T-cell (primary cell): ENCODE measurements at places on chromosomes 13 and 19. TPM values are rescaled to one million over a fixed set of nuclear protein-coding genes. Genes with fewer than 3 reads are reported as not detected.

The TIMM44 gene
- total RNA-seq, result 79.4 TPM

DNA sequence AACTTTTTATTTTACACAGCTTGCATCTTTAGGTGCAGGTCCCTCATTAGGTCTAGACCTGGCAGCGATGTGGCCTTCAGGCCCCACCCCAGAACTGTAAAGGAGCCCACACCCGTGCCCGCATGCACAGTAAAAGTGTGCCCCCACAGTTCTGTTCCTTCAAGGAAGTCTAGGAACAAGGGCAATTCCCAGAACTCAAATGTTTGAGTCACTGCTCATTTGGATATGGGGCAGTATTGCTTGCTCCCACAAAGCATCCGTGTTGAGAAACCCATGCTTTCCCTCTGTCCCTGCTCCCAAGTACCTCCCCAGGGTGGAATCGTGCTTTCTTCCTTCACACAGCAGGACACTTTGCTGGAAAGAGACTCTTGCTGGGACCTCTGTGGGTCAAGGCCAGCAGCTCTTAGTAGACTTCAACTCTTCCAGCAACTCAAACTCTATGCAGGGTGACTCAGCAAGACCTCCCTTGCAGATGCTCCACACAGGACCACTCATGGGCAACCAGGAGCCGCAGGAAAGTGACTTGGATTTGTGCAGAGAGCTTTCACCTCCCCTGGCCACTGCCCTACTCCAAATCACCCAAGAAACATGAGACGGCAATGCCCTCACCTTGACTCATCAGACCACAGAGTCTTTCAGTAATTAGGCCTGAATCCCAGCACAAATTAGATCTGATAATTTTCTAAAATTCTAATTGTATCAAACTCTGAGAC lies 12.3 kb downstream of the SLC7A1 start:
- no peak for DNase-seq

DNA sequence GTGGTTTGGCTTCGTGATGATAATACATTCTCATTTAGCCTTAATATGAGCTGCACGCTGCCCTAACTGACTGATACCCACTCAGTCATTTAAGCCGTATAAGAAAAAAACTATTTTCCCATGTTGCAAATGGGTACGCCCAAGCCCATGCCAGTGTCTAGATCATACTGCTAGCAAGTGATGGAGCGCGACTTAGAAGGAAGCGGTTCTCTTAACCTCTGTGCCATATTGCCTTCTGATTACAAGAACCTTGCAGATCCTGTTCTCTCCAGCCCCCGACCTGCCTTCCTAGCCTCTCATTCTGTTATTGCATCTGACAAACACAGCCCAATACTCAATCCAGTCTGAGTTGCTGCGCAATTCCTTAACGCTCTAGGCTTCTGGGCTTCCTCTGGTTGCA lies 603 bp downstream of the GPALPP1 start:
- no peak for DNase-seq

GRCh38 chr19:46404753-46405468 lies 8.5 kb downstream of the CCDC8 start:
- DNase-seq, result no peak

- no peak for DNase-seq
These were observed 754.5 kb downstream of the DIAPH3 start for GRCh38 chr13:59409211-59409610.
